Transverse colon (tissue), 4 donors: ENCODE measurements at places on chromosomes 7 and 10. TPM values are rescaled to one million over a fixed set of nuclear protein-coding genes. Genes with fewer than 3 reads are reported as not detected.

DNA sequence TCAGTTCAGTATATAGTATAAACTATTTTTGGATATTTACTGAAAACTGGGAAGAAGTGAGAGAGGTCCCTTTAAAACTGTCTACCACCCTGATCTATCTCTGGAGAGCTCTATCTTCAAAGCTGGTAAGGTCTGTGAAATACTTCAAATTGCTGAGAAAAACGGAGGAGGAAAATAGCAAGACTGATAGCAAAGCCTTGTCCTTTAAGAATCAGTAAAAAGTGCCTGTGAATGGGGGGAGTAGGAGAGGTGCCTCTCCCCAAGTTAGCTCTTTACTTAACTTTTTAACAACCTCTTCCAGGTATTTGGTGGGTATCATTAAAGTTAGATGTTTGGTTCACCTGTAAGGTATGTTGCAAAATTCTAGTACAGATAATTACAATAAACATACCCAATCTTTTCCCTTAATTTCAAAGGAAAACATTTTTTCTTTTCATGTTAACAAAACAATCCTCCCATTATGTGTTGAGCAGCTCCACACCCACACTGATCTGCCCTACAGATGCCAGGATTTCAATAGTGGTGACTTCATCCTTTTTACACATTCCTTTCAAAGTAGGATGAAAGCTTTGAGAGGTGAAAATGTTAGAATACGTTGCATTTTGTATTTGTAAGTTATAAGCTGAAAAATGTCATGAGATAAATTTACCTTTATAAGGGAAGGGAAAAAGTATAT, 149.2 kb downstream of the CRPPA start:
- no peaks in the 10 kb centered on the region for H3K27me3 ChIP-seq
- no peaks in the 10 kb centered on the region for H3K36me3 ChIP-seq
- no peak overlapping the region for H3K27ac ChIP-seq
- DNase-seq, result no peak

Gene MARVELD1
- 24.6 TPM for total RNA-seq

DNA sequence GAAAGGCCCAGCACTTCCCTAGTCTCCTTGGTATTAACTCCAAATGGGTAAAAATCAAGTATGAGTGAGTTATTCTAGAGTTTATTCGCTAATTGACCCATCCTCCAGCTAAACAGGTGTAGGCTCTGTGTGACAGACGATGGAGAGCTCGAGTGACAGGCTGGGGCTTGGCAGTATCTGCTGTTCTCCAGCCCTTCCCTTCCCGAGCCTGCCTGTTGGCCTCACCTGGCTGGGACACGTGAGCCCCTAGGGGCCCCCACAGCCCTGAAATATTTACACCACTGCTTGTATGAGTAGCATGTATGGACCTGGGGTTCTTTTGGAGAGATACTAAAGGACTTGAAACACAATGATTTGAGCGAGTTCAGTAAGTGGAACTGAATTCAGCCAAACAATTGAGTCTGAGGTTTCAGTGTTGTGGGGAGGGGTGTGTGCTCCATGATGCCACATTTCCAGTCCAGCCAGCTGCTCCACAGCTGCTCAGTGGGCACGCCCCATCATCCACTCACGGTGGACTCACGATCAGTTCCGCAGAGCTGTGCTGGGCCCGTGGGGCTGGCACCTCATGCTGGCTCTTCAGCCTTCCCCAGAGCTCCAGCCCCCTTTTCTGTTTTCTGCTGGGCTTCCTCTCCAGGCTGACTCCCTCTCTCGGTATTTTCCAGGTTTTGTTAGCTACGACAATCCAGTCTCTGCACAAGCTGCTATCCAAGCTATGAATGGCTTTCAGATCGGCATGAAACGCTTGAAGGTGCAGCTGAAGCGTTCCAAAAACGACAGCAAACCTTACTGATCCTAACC, 283.0 kb downstream of the USP6NL start:
- H3K4me3 ChIP-seq, result no peak overlapping the region
- no peak overlapping the region for H3K27ac ChIP-seq
- peaks cover 31% of the 10 kb centered on the region for H3K36me3 ChIP-seq
- DNase-seq, result no peak

GRCh38 chr10:19847321-19847720, 31.1 kb downstream of the PLXDC2 start:
- no peak for DNase-seq
- H3K27ac ChIP-seq, result no peak overlapping the region
- H3K4me3 ChIP-seq, result no peak overlapping the region
- H3K4me1 ChIP-seq, result peaks cover 10% of the 10 kb centered on the region
- H3K36me3 ChIP-seq, result no peaks in the 10 kb centered on the region

GRCh38 chr10:63247771-63248170, 114.6 kb downstream of the NRBF2 start:
- no peak overlapping the region for H3K4me3 ChIP-seq
- no peak for DNase-seq
- no peak overlapping the region for H3K27ac ChIP-seq
- H3K4me1 ChIP-seq, result peaks cover 8% of the 10 kb centered on the region
- H3K27me3 ChIP-seq, result no peaks in the 10 kb centered on the region

GRCh38 chr7:48428091-48428684, 256.9 kb downstream of the ABCA13 start:
- no peaks in the 10 kb centered on the region for H3K36me3 ChIP-seq
- H3K4me3 ChIP-seq, result no peak overlapping the region
- no peak for DNase-seq
- H3K27me3 ChIP-seq, result no peaks in the 10 kb centered on the region
- H3K27ac ChIP-seq, result no peak overlapping the region

DNA sequence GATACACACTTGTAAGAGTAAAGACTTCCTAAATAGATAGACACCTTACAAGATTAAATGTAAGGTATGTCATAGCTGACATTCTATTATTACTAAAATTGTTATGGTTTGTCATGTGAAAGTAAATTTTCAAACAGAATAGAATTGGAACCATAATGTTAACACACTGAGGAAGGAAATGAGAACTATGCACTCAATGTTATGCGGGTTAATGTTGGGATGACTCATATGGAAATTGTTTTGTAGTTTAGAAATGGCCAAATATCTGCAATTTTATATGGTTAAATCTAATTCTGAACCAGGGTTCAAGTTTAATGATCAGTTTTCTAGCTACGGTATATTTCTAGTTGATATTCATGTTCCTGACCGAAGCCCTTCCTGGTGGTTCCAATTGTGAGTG, 214.2 kb upstream of the ADO start:
- H3K27ac ChIP-seq, result no peak overlapping the region
- H3K36me3 ChIP-seq, result no peaks in the 10 kb centered on the region
- H3K4me3 ChIP-seq, result no peak overlapping the region
- H3K27me3 ChIP-seq, result no peaks in the 10 kb centered on the region
- no peaks in the 10 kb centered on the region for H3K4me1 ChIP-seq

Gene STK31
- total RNA-seq, result 0.37 TPM

Gene HKDC1
- 39.6 TPM for total RNA-seq

GRCh38 chr7:123746055-123746454, 2.7 kb downstream of the WASL start:
- H3K36me3 ChIP-seq, result no peaks in the 10 kb centered on the region
- DNase-seq, result no peak
- peak overlapping the region; percentile 99 for H3K27ac ChIP-seq
- no peaks in the 10 kb centered on the region for H3K27me3 ChIP-seq
- no peak overlapping the region for H3K4me3 ChIP-seq

- H3K27ac ChIP-seq, result peak overlapping the region; percentile 28
- H3K27me3 ChIP-seq, result no peaks in the 10 kb centered on the region
- no peak overlapping the region for H3K4me3 ChIP-seq
- no peaks in the 10 kb centered on the region for H3K4me1 ChIP-seq
- H3K36me3 ChIP-seq, result no peaks in the 10 kb centered on the region
- DNase-seq, result peak; percentile 20
Observed at GRCh38 chr7:13920053-13920697, 69.3 kb downstream of the ETV1 start.

GRCh38 chr7:148650232-148650858, 48.4 kb upstream of the CUL1 start:
- peaks cover 3% of the 10 kb centered on the region for H3K27me3 ChIP-seq
- DNase-seq, result no peak
- no peak overlapping the region for H3K27ac ChIP-seq
- no peak overlapping the region for H3K4me3 ChIP-seq

- H3K4me3 ChIP-seq, result no peak overlapping the region
- peaks cover 22% of the 10 kb centered on the region for H3K36me3 ChIP-seq
- peaks cover 23% of the 10 kb centered on the region for H3K4me1 ChIP-seq
- no peaks in the 10 kb centered on the region for H3K27me3 ChIP-seq
- H3K27ac ChIP-seq, result no peak overlapping the region
Observed at GRCh38 chr7:140678081-140678815, 5.5 kb downstream of the ADCK2 start.

- no peaks in the 10 kb centered on the region for H3K36me3 ChIP-seq
- DNase-seq, result no peak
- H3K27me3 ChIP-seq, result no peaks in the 10 kb centered on the region
- no peak overlapping the region for H3K27ac ChIP-seq
- H3K4me3 ChIP-seq, result no peak overlapping the region
- H3K4me1 ChIP-seq, result peaks cover 8% of the 10 kb centered on the region
Observed at GRCh38 chr10:77006836-77007511, 630.6 kb downstream of the KCNMA1 start.

DNA sequence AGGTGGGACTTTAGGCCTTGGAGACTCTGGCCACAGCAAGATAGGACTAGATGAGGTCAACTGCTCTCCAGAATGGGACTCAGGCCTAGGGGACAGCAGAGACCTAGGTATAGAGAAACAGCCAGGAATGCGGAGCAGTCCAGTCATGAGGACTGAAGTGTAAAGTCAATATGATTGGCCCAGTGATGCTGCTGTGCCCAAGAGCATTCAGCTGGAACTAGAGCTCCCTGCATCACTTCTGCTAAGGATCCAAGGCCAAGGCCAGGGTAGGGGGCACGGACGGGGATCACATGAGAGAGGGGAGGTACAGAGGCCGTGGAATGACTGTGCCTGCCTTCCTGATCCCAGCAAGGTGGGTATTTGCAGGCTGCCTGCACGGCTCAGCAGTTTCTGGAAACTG, 237.9 kb downstream of the FRMD4A start:
- H3K4me1 ChIP-seq, result no peaks in the 10 kb centered on the region
- DNase-seq, result no peak
- no peaks in the 10 kb centered on the region for H3K27me3 ChIP-seq
- no peak overlapping the region for H3K4me3 ChIP-seq
- no peak overlapping the region for H3K27ac ChIP-seq

Gene PRKAR1B
- total RNA-seq, result 18.0 TPM

Gene AKR1C8
- total RNA-seq, result not detected
